NCI-H1105 (cell line): ENCODE measurements at places on chromosomes 7 and 10.

GRCh38 chr7:6271060-6271658 lies 1.3 kb downstream of the CYTH3 start:
- DNase-seq = peak; percentile 44

DNA sequence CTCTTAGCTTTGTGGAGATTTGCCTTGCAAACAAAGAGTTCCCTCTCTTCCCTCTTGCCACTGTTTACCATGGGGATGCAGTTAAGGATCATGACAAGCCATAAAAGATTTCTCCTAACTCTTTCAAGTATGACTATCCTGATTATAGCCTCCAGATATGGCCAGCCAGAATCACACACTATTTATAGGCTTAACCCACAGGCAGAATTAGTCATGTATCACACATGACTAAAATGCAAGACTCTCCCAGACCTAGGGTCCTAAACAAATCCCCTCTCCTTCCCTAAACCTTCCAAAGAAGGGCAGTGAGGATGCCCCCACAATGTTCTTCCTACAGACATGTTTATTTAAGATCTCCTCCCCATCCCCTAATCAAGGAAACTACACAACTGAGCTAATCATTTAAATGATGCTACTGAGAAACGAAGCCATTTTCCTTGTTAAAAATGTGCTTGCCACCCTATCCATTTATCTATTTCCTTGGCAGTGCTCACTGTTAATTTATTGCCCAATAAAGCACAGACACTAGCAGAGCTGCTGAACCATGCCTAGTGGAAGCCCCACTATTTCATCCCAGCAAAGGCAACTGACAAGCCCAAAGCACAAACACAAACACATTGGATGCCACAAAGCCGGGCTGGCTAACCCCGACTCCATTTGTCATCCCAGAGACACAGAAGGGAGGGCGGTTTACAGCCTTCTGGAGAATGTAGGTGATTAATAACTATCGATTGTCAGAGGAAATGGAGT lies 363.4 kb downstream of the KCNMA1 start:
- DNase-seq = no peak

DNA sequence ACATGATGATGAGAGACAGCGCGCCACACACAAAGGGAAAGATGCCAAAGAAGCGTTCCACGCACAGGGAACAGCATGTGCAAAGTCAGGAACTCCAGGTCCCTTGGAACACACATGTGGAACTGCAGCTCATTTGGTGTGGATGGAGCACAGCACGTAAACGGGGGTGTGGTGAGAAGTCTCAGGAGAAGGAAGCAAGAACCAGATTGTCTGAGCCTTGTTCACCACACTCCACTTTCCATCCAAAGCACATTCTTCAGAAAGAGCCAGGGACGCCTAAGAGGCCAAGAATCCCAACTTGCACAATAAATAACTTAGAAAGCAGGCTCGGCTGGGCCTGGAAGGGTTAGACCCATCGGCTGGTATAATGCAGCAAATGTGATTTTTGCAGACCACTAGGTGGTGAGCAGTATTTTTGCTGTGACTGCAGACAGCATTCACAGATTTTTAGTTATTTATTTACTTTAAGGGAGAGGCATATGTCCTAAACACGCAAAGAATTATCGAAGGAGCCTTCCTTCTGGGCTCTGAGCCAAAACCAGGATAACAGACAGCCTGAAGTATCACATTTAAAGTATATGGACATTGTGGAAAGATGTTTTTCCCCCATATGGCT lies 27.9 kb upstream of the ASCC1 start:
- DNase-seq = no peak

- no peak for DNase-seq
Observed at GRCh38 chr7:152078025-152078424, 52.6 kb downstream of the GALNT11 start.

GRCh38 chr7:151188252-151188542 lies 1.1 kb upstream of the ASB10 start:
- no peak for DNase-seq

DNA sequence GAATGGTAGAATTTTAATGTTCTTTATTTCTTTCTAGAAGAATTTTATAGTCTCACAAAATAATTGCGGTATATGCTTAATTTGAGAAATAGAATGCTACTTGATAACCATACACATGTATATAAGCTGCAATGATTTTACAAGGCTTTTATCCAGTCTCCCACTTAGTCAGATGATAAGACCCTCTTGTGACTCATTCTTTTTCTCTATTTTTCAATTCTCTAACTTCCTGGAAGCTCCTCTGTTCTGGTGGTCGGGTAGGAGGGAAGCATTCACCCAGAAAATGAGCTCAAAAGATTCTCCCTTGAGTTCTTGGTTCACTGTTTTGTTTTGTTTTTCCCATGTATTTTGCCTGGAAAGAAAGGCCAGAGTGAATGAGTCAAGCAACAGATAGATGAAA lies 546.6 kb downstream of the INHBA start:
- DNase-seq = no peak

DNA sequence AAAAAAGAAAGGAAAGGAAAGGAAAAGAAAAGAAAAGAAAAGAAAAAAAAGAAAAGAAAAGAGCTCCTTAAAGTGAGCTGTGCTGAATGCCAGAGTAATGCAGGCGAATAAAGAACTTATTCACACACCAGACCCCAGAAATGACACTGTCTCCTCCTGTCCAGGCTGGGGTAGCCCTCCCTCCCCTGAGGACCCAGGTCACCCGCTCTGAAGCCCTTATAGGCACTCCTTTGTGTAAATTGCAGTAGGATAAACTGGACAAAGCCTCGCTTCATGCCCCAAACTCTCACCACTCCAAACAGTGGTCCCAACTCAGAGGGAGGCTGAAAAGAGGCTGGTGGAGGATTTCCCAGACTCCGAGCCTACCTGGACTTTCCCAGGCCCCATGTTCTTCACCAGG lies 46.3 kb downstream of the PKD1L1 start:
- DNase-seq = no peak

GRCh38 chr10:105837951-105838350 lies 1196.9 kb downstream of the SORCS3 start:
- DNase-seq = no peak

DNA sequence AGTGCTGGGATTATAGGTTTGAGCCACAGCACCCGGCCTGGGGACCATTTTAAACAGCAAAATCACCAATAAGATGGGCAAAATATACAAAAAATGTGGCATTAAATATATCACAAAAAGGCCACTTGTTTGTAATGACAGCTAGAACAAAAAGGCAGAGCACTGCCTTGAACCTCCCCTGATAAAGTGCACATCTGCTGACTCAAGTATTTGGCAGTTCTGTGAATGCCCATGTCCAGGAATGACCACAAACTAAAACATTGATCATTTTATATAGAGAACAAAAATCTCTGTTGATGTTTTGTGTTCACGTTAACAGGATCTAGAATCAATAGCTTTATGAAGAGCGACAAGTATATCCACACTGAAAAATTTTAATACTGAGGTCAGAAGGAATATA lies 21.5 kb downstream of the HERC4 start:
- DNase-seq = no peak

DNA sequence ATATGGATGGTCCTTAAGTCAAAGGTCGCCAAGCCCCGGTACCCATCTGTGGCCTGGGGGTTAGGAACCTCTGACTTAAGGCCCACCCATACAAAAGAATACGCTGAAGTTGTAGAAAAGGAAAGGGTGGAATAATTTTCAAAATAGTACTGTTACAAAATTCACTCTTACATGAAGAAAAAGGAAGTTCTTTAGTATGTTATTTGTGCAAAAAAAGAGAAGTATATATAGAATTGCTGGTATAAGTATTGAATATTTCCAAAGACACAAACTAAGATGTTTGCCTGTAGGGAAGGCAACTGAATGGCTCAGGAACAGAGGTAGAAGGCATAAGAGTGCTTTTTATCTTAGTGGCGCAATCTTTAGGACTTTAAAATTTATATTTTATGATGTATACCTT lies 78.7 kb downstream of the PRLHR start:
- no peak for DNase-seq

DNA sequence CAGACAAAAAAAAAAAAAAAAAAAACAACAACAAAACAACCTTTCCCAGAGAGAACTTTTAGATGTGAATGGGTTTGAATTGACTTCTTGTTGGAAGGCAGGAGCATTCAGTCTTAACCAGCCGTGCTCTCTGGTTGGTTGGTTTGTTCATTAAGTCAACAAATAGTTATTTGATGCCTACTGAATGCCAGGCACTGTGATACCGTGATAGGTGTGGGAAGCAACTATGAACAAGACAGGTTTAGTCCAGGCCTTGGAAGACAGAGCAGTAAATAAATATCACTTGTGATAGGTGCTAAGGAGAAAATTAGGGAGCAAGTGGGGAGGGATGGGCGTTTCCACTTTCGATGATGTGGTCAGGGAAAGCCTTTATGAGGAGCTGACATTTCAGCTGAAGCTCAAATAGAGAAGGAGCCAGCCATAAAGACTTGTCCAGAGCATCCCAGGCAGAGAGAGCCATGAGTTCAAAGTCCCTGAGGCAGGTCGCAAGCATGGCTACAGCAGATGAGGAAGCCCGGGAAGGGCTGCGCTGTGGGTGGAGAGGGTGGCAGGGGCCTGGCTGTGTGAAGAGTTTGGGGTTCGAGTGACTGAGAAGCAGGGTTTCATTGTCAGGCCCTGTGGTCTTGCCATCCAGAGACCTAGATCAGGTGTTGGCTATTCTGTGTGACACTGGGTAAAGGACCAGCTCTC lies 8.0 kb downstream of the TSPAN15 start:
- no peak for DNase-seq

GRCh38 chr7:99505324-99505662 lies 831 bp downstream of the ZKSCAN5 start:
- DNase-seq = no peak

GRCh38 chr10:97822261-97822687 lies 27.4 kb upstream of the GOLGA7B start:
- no peak for DNase-seq

DNA sequence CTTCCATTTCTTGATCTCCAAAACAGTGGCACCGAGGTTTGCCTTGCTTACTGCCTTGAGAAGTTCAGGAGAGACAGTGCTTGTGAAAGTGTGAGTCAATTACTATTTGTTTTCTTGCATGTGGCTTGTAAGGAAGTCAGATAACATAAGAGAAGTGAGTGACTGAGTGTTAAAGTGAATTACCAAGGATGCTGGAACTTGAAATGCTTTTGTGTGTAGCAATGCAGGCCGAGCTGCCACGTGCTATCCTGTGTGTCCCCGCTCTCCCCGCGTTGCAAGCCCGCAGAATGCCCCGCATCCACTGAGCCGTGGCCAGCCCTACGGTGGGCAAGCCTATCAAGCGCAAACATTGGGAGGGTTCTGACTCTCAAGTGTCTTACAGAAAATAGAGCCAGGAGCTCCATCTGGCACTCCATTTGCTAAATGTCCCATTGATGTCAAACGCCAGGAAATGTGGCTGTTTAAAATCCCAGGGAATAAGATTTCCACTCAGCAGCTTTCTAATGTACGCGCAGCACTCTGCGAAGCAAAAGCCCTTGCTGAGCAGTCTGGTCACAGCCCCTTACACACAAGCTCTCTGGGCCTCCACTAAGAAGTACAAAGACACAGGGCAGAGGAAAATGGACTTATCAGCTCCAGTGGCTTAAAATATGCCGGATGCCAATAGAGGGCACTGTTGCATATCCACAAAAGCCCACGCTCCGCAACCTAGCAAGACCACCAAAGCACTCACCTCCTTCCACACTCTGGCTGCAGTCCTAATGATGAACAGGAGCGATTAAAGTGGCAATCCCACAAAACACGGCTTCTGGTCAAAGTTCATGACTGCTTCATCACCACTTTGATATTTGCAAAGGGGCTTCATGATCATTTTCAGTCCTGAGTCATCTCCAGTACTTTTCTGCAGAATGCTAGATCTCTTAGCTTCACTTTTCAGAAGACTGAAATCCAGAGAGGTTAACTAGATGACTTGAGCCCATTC lies 158.0 kb upstream of the ITGB1 start:
- no peak for DNase-seq

- no peak for DNase-seq
Observed at GRCh38 chr7:27102581-27103442, at the start of gene HOXA2. HOXA2 (minus strand) TSS chr7:27102683; CDS start chr7:27102500, 183 bp downstream.

GRCh38 chr10:119498889-119499676 lies 43.4 kb downstream of the RGS10 start:
- no peak for DNase-seq
